Fibroblast of pulmonary artery (primary cell): ENCODE measurements at places on chromosomes 11 and 22.

- no peak for DNase-seq
Observed at GRCh38 chr11:127098684-127099083, 98.1 kb upstream of the KIRREL3 start.

DNA sequence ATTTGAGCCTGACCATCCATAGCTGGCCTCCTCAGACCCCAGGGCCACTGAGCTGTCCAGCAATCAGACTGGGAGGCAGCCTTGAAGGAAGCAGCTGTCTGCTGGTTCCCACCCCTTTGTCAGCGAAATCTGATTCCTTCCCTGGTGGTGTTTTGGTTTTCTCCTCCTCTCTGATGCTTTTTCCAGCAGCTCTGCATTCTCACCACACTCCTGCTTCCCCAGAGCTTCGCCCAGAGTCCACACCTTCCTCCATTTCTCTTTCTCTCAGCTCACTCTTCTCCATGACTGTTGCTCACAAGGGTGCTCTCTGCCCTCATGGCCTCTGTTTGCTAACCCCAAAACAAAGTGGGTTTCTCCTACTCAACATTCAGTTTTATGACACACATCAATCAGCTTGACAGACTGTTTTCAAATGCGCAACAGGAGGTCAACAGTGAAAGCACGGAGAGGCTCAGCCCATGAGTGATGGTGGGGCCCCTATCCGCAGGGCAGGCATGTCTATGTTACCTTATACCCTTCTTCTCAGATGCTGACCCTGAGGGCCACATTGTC, 130.6 kb upstream of the MTNR1B start:
- DNase-seq, result no peak

DNA sequence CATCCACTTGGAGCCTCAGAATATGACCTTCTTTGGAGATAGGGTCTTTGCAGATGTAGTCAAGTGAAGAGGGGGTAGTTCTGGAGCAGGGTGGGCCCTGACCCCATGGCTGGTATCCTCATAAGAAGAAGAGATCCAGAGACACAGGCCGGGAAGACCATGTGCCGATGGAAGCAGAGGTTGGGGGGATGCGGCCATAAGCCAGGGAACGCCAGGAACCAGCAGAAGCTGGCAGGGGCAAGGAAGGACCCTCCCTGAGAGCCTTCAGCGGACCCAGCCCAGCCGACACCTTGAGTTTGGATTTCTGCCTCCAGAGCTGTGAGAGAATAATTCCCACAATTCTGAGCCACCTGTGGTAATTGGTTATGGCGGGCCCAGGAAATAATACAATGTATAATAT, 26.1 kb upstream of the SMIM38 start:
- DNase-seq, result no peak

GRCh38 chr22:23059284-23059948, 10.9 kb upstream of the GNAZ start:
- DNase-seq, result no peak

DNA sequence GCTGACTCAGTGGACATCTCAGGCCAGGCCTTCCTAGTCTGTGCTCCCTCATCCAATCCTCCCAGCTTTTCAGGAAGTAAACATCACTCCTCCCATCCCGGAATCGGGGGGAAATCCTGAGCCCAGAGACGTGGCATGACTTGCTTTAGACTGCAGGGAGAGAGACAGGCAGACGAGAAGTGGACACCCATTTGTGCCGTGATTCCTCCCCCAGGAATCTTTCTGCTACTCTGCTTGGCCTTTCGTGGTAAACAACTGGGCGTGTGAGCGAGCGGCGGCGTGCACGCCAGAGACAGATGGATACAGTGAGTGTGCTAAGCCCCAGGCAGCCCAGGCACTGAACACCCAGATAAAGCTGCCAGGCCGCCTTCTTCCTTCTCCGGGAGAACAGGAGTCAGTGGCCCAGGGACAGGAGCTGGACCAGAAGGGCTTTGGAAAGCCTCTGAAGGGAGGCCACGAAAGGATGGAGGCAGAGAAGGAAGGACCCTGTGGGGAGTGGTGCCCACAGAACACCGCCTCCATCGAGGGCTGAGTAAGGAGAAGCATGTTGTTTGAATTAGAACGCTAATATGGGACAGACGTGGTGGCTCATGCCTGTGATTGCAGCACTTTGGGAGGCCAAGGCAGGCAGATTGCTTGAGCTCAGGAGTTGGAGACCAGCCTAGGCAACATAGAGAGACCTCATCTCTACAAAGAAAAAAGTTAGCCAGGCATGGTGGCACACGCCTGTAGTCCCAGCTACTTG, 53.0 kb upstream of the PRR5 start:
- peak; percentile 72 for DNase-seq
